Amygdala (tissue), 56 donors: ENCODE measurements at places on chromosomes 4 and X.

- DNase-seq = no peak
Measured at GRCh38 chr4:39883646-39884045, 94.1 kb downstream of the PDS5A start.

DNA sequence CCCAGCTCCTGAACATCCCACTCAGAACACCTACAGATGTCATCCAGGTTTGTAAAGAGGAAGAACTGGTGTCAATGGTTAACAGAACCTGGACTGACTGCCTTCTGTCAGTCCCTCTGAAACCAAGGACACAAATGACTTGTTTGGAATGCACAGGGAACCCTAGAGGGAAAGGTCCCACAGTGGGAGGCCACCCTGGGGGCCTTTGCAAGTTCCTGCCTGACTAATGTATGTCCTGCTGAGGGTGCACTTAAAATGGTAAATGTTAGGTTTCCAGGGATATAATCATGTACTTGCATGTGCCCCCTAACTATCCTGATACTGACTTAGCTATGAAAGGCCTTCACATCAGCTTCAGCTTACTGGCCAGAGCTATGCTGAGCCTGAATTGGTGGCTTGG lies 15.0 kb upstream of the XAGE2 start:
- DNase-seq = no peak

DNA sequence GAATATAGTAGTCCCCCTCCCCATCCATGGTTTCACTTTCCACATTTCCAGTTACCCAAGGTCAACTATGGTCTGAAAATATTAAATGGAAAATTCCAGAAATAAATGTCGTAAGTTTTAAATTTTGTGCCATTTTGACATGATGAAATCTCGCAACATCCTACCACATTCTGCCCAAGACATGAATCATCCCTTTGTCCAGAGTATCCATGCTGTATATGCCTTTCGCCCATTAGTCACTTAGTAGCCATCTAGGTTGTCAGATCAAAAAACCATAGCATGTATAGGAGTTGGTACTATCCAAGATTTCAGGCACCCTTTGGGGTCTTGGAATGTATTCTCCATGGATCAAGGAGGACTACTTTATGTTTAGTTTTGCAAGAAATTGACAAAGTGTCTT lies 8.3 kb downstream of the PRRG1 start:
- no peak for DNase-seq

DNA sequence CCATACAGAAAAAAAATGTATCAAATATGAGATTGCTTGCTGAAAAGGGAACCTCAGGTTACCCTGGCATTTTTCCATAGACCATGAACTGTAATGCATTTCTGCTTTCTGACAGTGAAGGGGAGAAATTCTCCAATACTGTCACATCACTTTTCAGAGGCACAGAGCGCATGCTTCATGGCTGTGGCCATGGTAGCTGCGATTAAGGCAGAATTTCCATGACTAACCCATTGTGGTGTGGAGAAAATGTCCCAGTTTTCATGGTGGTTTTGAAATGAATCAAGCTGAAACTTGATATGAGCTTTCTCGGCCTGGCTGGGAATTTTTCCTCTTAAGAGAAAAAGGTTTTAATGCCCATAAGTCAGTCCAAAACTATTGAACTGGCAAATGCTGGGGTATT lies 39.5 kb upstream of the MAP3K15 start:
- no peak for DNase-seq

GRCh38 chrX:134600714-134601113 lies 57.6 kb downstream of the PLAC1 start:
- DNase-seq = no peak

- no peak for DNase-seq
Measured at GRCh38 chr4:8022767-8023695, 83.4 kb upstream of the AFAP1 start.

DNA sequence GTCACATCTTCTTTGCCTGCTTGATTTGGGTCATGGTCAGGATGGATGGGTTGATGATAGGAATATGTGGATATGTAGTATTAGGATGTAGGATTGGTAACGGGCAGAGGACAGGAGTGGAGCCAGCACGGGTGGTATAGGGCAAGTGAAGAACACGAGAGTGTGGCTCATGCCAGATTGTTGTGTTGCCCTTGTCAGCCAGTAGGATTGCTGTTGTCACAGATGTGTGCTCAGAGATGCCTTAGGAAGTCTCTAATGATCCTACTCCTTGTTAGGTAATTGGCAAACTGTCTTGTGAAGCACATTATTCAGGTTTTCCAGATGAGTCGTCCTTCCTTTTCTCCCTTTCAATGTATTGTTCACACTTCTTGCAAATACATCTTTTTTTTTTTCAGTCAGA lies 5.5 kb downstream of the ATP10D start:
- DNase-seq = no peak

DNA sequence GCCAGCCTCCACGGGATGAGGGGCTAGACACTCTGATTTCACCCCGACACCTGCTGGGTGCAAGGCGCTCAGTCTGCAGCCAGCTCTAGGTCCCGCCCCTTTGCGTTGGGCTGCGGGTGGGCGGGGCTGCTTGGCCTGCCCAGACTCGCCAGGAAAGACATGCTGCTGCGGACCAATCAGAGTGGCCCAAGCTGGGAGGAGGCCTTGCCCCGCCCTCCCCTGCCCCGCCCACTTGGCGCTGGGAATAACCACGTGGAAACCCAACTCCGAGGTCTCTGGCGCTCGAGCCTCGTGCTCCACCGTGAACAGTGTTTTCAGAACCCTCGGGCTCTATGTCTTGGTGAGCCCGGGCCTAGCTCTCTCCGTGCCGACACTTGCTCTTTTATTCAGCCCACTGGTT lies 5.3 kb upstream of the VMA21 start:
- DNase-seq = no peak
